Fibroblast of skin of right biceps (primary cell): ENCODE measurements at places on chromosomes 4 and X.

DNA sequence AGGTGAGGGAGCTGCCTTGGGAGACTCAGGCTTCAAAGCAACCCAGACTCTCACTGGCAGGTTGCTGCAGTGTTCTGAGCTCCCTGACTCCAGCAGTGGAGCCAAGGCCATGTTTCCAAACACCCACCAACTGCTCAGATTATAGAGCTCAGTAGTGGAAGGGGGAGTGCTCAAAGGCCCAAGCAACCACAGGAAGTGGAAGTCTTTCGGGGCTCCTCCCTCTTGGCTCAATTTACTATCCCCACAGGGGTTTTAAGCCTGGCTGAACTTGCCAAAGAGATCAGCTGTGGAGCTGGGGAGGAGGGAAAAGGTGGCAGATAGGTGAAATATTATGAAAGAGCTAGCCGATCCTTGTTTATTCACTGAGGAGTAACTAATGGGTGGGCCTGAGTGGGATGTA lies 82.5 kb downstream of the HPRT1 start:
- DNase-seq = peak; percentile 90

- DNase-seq = peak; percentile 54
Measured at GRCh38 chr4:27807207-27807606, 946.6 kb downstream of the STIM2 start.

GRCh38 chr4:139672215-139672614 lies 6.6 kb downstream of the MGST2 start:
- no peak for DNase-seq

DNA sequence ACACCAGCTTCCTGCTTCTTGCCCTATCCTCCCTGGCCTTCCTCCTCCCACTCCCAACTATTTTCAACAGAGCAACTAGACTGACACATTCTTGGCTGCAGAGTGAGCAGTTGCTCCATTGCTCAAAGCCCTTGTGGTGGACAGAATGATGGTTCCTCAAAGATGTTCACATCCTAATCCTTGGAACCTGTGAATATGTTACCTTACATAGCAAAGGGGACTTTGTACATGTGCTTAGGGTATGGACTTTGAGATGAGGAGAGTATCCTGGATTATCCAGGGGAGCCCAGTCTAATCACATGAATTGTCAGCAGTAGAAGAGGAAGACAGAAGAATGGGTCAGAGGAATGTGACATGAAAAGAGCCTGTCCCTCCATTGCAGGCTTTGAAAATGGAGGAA lies 24.9 kb upstream of the HOPX start:
- DNase-seq = no peak

- DNase-seq = peak; percentile 87
Measured at GRCh38 chr4:5635826-5636195, 72.5 kb downstream of the EVC2 start.

- DNase-seq = no peak
Measured at GRCh38 chrX:108025954-108026600, 18.8 kb upstream of the VSIG1 start.

DNA sequence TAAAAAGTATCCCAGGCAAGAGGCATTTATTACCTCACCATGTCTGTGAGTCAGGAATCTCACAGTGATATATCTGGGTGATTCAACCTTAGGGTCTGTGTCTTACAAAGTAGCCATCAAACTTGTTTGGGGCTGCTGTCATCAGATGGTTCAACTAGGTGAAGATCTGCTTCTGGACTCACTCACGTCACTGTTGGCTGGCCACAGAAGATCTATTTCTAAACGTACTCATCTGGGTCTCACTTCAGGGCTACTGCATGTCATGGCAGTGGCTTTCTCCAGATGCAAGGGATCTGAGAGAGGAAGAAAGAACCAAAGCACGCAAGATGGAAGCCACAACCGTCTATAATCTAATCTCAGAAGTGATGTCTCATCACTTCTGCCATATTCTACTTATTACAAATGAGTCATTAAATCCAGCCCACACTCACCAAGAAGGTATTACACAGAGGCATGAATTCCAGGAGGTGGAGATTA lies 267.8 kb upstream of the ANKRD50 start:
- DNase-seq = peak; percentile 90

DNA sequence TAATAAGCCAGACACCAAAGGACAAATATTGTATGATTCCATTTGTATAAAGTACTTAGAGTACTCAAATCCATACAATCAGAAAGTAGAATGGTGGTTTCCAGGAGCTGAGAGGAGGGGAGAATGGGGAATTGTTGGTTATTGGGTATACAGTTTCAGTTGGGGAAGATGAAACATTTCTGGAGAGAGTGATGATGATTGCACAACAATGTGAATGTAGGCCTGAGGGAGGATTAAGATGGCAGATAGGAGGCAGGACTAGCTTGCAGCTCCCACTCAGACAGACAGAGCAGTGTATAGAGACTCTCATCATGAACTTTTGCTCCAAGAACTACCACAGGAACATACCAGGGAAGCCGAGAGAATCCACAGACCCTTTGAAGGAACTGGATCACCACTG lies 75.7 kb upstream of the PAK3 start:
- DNase-seq = no peak

DNA sequence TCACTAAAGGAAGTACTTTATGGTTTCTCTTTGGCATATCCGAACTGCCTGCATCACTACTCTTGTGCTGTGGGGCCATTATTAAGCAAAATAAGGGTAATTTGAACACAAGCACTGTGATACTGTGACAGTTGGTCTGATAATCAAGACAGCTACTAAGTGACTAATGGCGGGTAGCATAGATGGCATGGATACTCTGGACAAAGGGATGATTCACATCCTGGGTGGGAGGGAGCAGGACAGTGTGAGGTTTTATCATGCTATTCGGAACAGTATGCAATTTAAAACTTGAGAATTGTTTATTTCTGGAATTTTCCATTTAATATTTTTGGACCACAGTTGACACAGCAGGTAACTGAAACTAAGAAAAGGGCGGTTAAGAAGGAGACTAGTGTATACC lies 52.6 kb upstream of the CITED1 start:
- peak; percentile 22 for DNase-seq

GRCh38 chr4:119025420-119025819 lies 110.2 kb upstream of the MYOZ2 start:
- DNase-seq = peak; percentile 61

DNA sequence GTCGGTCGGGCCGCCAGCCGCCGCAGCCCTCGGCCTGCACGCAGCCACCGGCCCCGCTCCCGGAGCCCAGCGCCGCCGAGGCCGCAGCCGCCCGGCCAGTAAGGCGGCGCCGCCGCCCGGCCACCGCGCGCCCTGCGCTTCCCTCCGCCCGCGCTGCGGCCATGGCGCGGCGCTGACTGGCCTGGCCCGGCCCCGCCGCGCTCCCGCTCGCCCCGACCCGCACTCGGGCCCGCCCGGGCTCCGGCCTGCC lies 213 bp downstream of the NFKB1 start:
- DNase-seq = no peak

- peak; percentile 68 for DNase-seq
Measured at GRCh38 chrX:71871367-71871766, 39.3 kb upstream of the NHSL2 start.
